NCI-H1930 (cell line): ENCODE measurements at places on chromosomes 5 and 9.

DNA sequence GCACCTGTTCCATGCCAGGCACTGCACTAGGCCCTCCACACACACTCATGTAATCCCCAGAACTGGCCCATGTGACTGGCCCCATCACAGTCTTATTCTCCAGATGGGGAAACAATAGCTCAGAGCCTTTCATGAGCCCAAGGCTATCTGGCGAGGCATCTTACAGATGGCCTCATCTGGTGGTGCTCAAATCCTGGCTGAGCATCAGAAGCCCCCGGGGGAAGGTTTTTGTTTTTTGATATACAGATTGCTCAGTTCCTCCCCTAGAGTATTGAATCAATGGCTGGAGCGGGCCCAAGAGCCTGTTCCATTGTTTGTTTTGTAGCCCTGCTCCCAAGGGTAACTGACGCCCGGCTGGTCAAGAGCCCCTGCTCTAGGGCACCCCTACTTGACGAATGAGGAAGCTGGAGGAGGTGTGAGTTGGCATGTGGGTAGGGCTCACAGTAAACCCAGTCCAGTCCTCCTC is 145.3 kb upstream of the RAPGEF1 start:
- no peak for DNase-seq

DNA sequence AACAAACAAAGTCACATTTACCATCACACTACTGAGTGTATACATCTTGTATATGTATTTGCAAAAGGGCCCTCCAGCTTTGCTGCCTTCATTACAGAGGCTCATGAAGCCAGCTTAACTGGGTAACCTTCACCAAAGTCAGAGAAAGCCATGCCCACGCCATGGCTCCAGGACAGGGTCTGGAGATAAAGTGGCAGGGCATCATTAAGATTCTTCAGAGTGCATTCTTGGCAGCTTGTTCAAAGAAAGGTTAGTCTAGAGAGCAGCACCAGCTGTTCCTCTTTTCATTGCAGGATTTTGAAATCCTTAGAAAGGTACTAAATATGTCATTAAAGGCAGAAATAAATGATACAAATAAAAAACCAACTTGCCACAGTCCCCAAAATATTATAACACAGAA is 333.2 kb downstream of the NDUFS4 start:
- no peak for DNase-seq

DNA sequence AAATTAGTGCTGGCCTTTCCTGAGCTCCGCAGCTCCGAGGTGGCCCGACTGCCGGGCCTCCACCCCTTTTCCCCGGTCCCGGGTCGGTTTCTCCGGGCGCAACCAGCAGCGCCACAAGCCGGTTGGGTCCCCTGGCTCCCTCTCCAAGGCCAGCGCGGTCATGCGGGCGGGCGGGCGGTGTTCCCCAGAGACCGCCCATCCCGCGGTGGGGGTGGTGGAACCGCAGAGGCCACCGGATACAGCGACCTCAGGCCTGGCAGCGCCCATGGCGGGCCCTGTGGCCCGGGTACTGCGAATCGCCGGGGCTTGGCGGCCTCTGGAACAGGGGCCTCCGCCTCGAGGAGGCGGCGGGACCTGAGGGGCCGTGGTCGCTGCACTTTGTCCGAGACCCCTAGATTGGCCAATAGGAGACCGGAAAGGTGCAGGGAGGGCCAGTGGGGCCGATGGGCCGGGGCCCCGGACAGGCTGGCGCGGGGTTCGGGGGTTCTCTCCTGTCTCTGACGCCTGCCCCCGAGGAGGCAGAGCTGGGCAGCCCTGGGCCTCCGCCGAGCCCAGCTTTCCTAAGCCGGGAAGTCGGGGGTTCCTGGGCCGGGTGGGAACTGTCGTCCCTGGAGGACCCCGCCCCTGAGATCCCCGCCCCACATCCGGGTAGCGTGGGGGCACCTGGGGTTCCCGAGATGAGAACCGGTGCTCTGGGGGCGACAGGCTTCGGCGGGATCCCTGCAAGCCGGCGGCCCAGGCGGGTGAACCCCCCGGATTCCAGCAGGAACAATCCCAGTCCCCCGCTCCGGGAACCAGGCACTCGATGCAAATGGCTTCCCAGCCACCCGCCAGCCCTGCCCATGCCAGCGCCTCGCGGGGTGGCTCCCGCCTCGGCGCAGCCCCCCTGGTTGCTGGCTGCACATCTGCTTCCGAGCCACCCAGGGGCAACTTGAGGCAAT is 293.9 kb downstream of the ZSWIM6 start:
- DNase-seq = peak; percentile 7

GRCh38 chr5:123881759-123882244 is 369.8 kb downstream of the CSNK1G3 start:
- DNase-seq = no peak

GRCh38 chr5:152113401-152113800 is 188.8 kb upstream of the GLRA1 start:
- no peak for DNase-seq

- DNase-seq = no peak
These were observed 105.5 kb downstream of the KLHL3 start for GRCh38 chr5:137630216-137630971.

- DNase-seq = no peak
These were observed 212.4 kb downstream of the TLE1 start for GRCh38 chr9:81476813-81477490.

GRCh38 chr5:134873494-134873893 is 677 bp upstream of the TXNDC15 start:
- DNase-seq = no peak
